ENCODE measurements at places on chromosomes 1 and 21.

- no peak for DNase-seq
Measured at GRCh38 chr1:40350391-40350790, 23.1 kb upstream of the SMAP2 start.

DNA sequence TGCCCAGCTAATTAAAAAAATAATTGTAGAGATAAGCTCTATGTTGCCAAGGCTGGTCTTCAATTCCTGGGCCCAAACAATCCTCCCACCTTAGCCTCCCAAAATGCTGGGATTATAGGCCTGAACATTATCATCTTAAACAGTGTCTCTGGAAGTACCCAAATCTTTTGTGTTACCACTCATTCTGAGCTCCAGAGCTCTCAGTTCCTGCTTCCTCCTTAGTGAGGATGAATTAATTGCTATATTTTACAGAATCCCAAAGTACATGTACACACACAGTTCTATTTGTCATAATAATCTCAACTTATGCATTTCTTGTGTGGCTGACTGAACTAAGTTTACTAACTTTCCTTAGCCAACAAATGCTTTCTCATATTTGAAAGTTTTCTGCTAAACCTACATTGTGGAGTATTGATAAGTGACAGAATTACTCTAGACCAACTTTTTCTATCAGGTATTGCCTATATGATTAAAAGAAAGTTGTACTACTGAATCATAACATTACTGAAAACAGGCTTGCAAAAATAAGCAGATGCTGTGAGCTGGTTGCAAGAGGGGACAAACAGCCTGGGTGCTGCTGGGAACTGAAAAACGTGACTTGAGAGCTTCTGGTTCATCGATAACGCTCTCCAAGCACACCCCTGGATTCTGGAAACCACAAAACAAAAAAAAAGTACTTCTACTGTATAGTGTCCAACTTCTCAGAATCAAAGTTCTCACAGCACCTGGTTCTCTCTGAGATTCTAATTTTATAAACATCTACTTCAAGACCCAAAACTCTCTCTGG lies 15.3 kb downstream of the VAV3 start:
- no peak for DNase-seq

- DNase-seq: no peak
Measured at GRCh38 chr1:26164036-26164860, 4.5 kb downstream of the C1orf232 start.

DNA sequence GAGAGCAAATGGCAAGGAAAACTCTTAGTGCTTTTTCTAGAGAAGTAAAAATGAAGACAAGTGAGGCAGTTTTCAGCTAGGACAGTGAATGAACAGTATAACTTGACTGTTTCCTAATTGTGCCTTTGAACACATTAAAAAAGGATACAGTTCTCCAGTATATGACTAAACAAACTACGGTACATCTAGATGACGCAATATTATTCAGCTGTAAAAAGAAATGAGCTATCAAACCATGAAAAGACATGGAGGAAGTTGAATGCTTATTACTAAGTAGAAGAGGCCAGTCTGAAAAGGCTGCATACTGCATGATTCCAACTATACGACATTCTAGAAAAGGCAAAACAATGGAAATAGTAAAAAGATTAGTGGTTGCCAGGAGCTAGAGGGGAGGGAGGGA lies 206.3 kb downstream of the SIPA1L2 start:
- DNase-seq: peak; percentile 34

DNA sequence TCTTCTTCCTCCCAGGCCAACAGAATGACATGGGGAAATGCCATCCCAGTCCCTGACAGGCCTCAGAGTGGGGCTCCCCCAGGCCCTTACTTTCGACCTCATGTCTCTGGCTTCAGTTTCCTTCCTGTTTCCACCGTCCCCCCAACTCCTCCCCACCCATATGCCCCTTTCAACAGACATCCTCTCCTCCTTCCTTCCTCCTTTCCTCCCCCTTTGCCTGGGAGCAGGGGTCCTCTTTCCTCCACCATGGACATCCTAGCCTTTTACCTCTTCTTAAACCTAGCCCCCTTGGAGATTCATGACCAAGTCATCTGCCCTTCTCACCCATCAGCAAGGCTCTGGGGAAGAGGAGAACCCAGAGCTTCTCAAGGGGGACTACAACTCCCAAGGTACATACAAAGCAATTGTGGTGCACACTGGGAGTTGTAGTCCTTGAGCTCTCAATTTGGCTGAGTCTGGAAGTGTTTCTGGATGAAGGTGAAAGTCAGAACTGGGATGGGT lies 4.0 kb downstream of the ZBTB7B start:
- no peak for DNase-seq

DNA sequence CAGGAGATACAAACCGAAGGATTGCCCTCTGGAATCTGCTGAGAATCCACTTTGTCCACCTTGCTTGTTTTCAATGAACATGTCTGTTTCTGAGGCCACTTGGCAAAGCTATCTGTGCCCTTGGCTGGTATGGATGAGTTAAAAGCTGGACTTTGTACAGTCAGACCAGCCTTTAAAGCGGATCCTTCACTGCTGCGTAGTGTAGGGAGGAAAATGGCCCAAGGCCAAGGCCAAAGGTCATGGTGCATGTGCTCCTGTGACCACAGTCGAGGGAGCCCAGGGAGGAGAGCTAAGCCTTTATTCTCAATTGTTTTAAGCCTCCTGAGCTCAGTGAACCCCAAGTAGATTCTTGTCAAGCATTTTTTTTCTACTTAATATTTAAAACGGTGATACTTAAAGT lies 37.0 kb downstream of the KCNJ15 start:
- no peak for DNase-seq

DNA sequence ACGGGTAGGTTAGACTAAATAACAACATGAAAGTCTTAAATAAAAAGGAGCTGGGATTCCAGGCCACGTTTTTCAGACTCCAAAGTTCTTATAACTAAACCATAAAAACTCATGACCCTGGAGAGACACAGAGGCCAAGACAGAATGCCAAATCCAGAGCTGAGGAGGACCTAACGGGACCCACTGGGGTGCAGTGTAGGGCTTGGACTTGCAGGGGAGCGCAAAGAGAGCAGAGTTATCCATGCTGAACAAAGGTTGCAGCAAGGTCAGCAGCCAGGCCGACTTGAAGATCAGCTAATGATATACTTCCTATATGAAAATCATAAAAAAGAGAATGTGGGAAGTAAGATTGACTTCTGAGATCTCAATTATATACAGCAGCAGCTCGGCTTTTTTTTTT lies 237.1 kb downstream of the TM2D1 start:
- DNase-seq: no peak
